Activated T-helper 9 cell treated with anti-CD3 and anti-CD28 coated beads, Interleukin-2, amount 50 U/mL, for 16 hours (primary cell): ENCODE measurements at places on chromosomes 16 and 17.

- no peak for DNase-seq
Measured at GRCh38 chr17:60926466-60927183, 249.0 kb downstream of the BCAS3 start.

GRCh38 chr16:57966204-57966771 is 4.6 kb downstream of the CNGB1 start:
- DNase-seq, result no peak

GRCh38 chr17:80876950-80877728 is 114.5 kb upstream of the CHMP6 start:
- peak; percentile 61 for DNase-seq

- no peak for DNase-seq
Measured at GRCh38 chr17:41561554-41561953, 10.3 kb downstream of the KRT9 start.

DNA sequence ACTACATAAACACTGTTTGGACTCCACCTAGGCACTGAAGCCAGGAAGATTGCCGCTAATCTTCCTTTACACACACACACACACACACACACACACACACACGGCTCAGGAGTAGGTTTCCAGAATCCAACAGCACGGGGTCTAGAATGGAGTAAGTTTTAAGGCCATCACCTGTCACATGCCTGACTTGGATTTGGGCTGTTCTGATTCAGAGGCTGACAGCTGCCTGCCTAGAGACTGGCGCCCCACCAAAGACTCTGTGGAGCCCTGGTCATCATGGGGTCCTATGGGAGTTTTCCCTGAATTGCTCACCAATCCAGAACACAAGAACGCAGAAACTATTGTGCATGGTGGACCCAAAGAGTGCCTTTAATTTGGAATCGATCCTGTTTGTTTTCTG is 10.9 kb downstream of the CDRT4 start:
- no peak for DNase-seq

DNA sequence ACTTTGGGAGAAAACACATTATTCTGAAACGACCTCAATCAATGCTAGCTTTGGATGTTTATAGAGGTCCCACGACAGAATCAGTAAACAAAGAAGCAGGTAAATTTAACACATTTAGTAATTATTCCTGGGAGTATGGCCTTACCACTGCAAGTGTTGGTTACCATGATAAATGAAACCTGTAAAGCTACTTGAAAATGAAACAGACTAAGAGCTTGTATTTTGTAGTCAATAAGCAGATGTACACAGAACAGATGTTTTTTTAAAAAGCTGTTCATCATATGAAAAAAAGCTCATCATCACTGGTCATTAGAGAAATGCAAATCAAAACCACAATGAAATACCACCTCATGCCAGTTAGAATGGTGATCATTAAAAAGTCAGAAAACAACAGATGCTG is 295.3 kb upstream of the XYLT1 start:
- no peak for DNase-seq

- peak; percentile 76 for DNase-seq
Measured at GRCh38 chr17:56779898-56780777, 53.6 kb downstream of the C17orf67 start.

- DNase-seq, result no peak
Measured at GRCh38 chr17:43817826-43818225, 15.1 kb downstream of the MPP3 start.

DNA sequence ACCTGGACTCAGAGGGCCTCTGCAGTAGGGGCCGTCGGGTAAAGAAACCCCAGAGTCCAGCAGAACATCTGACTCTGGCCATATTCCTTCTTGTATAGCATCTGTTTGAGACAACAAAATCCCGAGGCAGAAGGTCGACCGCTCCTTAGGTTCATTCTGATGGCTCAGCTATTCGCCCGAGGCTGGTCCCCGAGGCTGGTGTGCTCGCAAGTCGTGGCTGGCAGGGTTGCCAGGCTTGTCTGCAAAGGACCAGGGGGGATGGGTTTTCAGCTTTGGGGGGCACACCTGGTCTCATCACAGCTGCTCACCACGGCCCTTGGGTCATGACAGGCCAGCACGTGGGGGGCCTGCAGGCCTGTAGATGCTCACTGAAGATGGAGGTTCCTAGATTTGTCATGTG is 119.1 kb downstream of the BANP start:
- no peak for DNase-seq

GRCh38 chr17:80426671-80427326 is 11.8 kb downstream of the ENDOV start:
- peak; percentile 83 for DNase-seq

DNA sequence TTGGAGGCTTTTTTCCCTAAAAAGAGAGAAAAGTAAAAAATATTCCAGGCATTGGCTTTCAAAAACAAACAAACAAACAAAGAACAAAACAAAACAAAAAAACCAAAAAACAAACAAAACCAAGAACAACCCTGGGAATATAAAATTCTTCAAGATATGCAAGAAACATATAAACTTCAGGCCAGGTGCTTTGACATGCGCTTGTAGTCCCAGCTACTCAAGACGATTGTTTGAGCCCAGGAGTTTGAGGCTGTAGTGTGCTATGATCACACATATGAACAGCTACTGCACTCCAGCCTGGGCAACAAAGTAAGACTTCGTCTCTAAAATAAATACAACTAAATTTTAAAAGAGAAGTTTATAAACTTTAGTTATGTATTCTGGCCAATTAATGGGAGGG is 52.5 kb upstream of the TEX2 start:
- no peak for DNase-seq

GRCh38 chr16:51761001-51761400 is 609.9 kb upstream of the SALL1 start:
- DNase-seq, result no peak

DNA sequence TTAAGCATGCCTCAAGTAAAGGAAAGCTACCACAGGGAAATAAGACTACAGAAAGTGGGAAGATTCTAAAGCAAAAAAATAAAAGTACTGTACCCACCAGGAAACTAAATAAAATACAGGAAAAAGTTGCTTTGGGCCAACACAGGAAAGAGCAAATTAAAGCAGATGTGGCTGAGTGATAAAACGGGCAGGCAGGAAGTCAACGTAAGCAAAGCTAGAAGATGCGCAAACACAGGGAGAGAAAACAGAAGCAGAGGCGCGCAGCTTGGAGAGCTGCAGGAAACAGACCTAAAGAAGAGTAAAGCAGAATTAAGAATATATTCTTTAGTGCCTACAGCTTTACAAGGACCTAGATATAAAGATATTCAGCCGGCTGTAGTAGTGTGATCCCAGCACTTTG is 21.7 kb downstream of the USP36 start:
- DNase-seq, result no peak

GRCh38 chr17:7083592-7083991 is 3.5 kb upstream of the CLEC10A start:
- DNase-seq, result no peak
